NCI-H2081 (cell line): ENCODE measurements at places on chromosomes 12 and 14.

GRCh38 chr12:6925540-6926279, 2.0 kb upstream of the ATN1 start:
- peak; percentile 45 for DNase-seq

DNA sequence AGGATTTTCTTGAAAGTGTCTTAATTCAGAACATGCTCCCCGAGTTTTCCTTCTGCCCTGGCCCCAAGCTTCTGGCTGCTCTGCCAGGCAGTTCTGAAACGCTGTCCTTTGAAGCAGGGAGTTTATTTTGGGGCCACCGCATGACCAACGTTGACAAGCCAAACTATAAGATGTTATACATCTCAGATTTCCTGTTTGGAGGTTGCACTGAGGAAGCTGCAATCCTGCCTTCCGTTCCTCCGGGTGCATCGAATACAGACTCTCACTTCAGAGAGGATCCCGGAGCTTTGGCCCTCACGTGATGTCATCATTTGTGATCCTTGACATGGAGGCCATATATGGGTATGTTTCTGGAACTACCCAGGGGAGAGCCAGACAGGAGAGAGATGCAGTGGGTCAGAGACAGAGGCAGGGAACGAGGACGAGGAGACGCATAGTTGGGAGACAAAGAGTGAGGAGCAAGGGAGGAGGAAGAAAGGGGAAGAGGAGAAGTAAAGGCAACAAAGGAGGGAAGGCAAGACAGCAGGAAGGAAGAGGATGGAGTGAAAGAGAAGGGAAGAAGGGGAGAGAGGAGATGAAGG, at the start of gene ASB2:
TSS of gene ASB2 (minus strand) at position 94 of the 581 bp plus-strand sequence. CDS start 12,031 bp downstream, outside the sequence.
- no peak for DNase-seq

DNA sequence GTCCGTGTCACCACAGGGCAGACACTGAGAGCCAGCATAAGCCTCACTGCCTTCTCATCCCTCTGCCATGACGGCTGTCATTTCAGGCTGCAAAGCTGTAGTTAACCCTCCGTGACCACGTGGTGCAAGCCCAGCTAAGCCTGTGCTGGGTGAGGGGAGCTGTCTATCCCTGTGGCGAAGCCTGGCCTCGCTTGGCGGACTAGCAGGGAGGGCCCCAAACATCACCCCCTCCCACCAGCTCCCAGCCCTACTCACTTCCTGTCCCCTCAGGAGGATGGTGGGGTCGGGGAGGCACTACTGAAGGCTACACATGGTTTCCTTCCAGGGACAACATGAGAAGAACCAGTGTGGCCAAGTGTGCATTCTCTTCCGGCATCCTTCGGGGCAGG, 88.2 kb downstream of the CHGA start:
- DNase-seq, result no peak

DNA sequence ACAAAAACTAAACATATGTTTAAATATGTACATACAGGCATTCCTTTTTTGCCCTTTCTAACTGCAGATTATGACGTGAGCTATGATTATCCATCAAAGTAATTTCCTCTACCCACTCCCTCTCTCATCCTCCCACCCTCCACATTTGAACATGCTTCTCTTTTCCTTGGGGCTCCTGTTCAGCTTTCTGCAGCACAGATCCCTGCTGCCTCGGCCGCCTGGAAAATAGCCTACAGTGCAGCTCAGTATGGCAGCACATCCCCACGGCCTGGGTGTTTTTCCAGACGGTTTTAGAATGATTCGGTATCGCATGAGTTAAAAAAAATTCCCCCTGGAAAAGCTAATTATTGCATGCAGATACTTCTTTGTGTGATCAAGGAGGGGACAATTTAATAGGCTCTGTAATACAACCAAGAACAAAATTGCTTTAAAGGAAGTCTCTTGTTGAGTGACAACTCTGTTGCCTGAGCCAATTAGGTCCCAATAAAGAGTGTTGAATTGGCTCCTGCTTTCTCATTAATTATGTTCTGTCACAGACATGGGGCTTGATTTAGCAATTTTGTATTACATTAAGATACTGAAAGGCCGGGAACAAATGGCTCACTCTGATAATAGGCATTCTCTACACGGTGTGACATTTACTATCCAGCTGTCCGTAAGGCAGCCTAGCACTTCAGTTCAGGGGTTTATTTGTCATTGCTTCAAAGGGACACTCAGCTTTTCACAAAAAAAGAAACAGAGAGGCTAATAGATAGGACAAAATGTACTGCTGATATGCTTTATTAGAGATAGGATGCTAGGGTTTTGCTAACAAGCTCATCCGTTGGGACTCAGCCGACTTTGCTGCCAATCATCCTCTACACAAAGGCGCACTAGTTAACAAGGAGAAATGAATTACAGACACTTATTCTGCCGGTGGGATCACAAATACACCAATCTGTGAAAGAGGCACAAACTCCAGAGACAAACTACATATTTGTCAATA, 285.8 kb upstream of the G2E3 start:
- DNase-seq, result peak; percentile 85

DNA sequence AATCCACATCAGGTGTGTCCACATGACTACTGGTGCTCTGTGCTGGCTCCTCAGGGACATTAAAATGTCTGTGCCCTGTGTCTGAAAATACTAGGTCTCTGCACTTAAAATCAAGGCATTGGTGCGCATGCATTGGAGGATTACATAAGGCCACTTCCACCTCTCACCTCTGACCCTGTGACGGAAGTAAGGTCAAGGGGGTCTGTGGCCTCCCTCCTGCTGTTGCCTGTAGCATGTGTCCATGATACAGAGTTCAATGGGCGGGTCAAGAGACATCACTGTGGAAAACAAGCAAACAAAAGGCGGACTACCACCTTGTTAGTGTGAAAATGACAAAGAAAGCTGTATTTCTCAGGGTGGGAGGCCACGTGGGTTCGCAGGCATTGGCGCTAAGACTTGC, 208.6 kb upstream of the PWP1 start:
- no peak for DNase-seq

GRCh38 chr12:54169036-54169435, 19.7 kb downstream of the SMUG1 start:
- DNase-seq, result no peak
